CD4-positive, alpha-beta T cell treated with Interleukin-17A for 1 hour (primary cell): ENCODE measurements at places on chromosomes 6 and 20.

GRCh38 chr6:20979076-20979475, 444.8 kb downstream of the CDKAL1 start:
- DNase-seq: no peak

DNA sequence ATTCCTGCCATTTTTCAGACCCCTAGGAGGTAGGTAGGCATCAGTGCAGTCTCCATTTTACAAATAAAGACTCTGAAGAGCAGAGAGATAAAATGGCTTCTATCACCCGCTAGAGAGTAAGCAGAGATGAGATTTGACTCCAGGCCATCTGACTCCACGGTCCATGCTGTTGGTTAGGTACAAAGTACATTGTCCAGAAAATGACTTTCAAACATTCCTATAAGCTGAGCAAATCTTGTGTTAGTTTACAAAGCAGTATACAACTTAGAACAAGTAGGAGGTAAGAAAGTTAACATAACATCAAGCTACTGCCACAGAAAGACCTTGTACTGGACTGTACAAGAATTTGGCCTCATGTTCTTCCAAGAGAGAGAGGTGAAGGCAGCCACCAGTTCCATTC, 14.9 kb downstream of the BTN1A1 start:
- no peak for DNase-seq

DNA sequence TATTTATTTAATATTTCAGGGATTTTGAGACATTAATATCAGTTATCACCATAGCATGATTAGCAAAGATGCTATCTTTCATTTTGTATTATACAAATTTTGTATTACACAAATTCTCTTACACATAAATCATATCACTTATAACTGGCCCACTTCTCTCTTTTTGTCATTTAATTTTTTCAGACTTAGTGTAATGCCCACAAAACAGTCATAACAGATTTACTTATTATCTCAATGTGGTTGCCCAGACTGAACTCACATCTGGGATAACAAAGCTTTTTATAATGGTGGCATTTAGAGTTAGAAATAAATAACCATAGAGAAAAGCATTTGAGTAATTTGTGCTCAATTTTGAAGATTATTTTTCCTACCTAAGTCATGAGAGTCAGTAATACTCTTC, 148.3 kb downstream of the TFAP2B start:
- no peak for DNase-seq

- DNase-seq: no peak
These were observed 828 bp downstream of the TP53RK start for GRCh38 chr20:46688151-46689081.

DNA sequence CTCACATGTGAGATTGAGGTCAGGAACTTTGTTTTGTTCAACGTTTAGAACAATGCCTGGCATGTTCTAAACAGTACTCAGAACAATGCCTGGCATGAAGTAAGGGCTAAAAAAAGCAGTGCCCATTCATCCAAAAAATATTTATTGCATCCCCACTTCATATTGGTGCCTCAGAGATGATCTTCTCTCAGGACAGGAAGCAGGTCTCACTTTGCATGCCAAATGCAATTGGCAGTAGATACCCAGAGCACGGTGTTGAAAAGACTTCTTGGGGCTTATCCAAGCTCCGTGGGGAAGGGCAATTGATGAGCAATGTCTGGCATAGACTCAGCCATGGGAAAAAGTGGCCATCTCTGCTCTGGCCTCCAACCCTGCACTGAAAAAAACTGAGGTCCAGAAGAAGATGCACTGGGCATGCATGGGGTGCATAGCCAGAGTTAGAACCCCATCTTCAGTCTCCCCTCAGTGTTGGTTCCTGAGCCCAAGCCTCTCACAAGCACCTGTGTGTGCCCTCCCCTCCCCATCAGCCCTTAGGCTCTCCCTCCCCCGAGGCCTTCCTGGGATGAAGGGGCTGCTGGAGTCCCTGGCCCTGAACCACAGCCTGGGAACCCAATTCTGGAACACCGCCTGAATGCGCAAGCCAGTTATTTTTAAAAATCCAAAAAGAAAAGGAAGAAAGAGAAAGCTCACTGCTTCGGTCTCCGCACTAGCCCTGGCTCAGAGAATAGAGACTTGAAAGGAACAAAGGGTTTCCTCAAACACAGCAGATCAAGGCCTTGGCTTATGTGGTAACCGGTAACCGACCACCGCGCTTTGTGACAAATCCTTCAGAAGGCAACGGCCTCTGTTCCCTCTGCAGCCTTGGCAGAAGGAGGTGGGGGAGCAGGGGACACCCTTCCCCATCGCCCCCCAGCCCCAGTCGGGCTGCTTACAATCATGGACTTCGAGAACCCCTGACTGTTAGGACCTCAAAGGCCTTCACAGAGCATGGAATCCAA, 78.5 kb upstream of the SIRPA start:
- peak; percentile 7 for DNase-seq

DNA sequence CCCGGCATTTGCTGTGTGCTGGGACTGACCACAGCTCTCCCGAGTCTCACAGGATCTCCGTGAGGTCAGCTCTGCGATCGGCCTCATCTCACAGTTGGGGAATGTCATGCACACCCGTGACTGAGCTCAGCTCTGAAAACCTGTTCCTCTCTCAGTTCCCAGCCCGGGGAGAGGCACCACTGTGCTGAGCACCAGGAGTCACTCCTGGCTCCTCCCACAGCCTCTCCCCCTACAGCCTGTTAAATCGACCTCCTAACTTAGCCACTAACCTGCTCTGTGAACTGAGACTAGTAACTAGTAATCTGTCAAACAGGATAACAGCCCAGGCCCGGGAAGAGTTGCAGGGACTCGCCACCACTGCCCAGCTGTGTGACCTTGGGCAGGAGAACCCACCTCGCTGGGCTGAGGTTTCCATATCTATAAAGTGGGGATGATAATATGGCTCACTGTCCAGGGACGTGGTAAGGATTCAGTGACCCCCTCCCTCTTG, 20.1 kb upstream of the NOL4L start:
- DNase-seq: no peak

- DNase-seq: peak; percentile 20
These were observed 61.2 kb upstream of the SUPT3H start for GRCh38 chr6:45438849-45439406.

DNA sequence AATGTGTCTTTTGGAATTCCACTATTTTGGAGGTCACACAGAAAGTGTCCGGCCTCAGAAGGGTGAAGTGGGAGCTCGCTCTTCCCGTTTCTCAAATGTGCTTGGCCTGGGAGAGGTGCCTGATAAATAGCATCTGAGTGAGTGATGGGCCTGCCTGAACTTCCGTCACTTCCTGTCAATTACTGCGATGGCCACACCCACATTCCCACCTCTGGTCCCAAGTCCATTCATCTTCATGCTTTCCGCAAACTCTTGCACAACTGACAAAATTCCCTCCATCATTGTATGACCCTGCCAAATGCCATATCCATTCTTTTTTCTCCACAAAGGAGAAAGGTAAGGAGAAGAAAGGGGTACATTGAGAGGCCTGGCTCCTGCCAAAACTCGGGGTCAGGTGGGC, 169.0 kb downstream of the QKI start:
- DNase-seq: no peak

- DNase-seq: no peak
These were observed 345.3 kb downstream of the CDKAL1 start for GRCh38 chr6:20879526-20879925.

DNA sequence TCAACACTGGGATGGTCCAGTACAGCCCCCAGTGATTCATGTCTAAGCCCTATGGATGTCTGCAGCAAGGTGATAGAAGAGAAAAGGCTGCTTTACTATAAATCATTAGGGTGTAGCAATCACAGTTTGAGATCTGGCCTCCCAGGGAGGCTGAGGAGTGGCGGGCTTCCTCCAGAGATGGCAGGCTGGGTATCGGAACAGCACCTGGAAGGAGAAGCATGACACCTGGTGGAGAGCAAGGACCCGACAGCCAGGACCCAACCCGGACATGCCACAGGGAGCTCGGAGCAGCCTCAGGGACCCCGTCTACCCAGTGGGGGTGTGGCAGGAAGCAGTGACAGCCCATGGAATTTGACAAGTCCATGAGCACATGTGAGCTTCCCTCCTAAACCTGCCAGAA, 114.8 kb upstream of the CD93 start:
- DNase-seq: no peak

GRCh38 chr6:38796850-38797249, 81.7 kb downstream of the DNAH8 start:
- no peak for DNase-seq

DNA sequence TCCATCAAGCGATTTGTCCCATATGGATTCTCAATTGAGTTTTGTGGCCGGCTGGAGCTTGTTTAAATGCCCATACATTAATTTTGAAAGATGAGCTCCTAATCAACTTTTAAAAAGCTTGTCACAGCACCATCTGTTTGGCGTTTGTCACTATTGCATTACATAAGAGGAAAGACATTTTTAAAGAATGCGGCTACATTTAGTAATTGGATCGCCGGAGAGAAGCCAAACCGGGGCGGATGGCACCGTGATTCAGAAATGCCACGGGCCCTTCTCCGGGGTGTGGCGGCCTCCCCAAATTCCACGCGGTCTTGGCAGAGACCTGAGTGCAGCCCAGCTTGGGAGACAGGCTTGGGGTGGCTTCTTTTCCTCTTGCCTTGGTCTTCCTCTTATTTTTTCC, 67.7 kb upstream of the ZNFX1 start:
- no peak for DNase-seq

- DNase-seq: no peak
These were observed at the start of gene DACT2 for GRCh38 chr6:168319279-168320111. TSS of gene DACT2 (minus strand) at chr6:168319777. CDS start at chr6:168319633, 144 bp downstream.

DNA sequence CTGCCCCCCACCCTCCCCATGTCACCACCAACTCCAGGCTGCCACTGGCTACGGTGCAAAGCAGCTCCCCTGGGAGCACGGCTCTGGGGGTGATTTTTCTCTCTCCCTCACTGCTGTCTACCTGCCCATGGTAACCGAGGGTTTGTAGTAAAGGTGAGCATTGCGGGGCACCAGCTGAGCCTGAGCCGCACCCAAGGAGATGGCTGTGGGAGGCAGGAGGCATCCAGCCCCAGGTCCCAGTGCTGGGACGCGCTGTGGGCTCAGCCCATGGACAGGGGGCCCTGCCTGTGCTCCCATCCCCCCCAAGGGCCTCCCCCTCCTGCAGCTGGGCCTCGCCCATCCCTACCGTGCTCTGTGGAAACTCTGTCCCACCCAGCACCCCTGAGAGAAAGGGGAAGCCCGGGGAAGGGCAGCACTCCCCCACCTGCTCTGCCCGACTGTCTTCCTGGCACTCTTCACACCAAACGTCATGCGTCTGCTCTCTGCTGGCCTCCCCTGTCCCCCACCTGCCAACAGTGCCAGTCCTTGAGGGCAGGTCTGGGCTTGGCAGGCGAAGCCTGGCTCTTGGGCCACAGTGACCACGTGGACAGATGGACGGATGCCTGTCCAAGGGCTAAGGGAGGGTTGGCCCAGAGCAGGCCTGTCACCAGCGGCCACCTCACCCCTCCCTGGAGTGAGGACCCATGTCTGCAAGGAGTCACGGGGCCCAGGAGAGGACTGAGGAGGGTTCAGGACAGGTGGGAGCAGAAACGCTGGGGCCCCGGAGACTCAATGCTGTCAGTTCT, 3.8 kb upstream of the CHRNA4 start:
- no peak for DNase-seq

- DNase-seq: no peak
These were observed 177.6 kb upstream of the LRFN2 start for GRCh38 chr6:40764726-40765125.

DNA sequence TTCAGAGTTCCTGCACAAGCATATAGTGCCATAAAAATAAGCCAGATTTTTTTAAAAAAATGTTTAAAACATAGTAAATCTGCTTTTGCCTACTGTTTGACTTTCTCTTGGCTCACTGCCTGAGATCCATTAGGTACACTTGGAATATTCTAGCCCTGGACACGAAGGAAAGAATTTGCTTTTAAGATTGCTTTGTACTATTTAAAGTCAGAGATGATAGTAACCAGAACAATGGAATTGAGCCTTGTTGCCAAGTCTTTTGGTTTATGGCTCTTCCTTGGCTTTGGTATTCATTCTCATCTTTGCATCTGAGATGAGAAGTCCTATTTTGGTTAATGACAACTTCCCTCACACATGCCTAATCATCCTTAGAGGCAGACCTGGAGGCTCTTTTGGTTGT, 32.4 kb downstream of the CNR1 start:
- DNase-seq: no peak

DNA sequence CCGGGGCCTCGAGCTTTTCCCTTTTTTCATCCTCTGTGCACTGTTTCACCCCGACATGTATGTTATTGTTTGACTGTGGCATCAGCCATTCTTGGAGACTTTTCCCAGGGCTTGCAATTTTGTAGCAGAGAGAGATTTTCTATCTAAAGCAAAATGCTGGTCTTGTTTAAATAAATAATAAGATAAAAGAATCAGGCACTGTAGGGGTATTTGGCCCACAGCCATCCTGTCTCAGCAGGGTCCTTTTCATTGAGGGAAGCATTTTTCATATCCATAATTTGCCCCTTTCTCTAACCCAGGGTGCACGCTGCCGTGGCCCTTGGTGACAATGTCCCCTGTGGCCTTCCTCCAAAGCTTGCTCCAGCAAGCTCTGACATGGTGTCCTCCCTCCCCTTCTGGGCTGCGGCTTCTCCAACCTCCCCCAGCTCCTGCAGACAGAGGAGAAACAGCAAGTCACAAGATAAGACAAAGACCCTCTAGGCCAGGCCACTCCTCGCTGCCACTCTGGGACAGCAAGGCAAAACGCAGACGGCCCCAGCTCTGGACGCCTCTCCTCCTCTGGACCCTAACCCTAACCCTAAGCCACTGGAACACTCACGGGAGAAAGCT, 117.6 kb downstream of the MYLK4 start:
- no peak for DNase-seq

GRCh38 chr6:36135053-36135731, 4.9 kb downstream of the MAPK13 start:
- no peak for DNase-seq

DNA sequence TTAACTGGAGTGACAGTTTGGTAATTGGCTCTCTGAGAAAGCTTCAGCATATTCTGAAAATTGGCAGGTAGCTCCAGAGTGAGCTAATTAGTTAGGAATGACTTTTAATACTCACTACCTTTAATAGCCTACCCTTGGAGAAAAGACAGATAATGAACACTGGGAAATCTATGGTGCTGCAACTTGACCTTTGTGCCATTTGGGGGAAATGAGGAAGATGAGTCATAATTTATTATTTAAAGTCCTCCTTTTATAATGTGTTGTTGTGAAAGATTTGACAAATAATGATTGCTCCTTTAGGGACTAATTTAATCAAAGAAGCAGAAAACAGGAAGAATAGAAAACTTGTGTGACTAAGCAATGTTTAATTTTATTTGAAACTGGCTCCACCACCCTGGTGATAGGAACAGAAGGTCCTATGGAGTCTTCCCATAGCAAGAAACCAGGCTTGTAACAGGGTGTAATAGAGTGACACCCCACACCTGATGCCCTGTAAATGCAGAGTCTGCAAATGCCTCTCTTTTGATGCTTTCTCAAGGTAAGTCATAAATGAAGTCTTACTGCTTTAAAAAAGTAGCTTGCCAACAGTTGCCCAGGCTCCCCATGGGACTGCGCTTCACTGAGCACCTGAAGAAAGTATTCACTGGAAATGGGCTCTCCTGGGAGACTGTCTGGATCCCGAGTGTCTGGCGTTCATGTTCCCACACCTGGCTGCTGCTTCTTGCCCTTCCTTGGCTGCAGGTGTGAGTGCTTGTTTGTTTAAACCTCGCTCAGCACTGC, 134.4 kb downstream of the LRRC1 start:
- DNase-seq: no peak
